Upper lobe of left lung (tissue), 6 donors: ENCODE measurements at places on chromosomes 3 and 15.

DNA sequence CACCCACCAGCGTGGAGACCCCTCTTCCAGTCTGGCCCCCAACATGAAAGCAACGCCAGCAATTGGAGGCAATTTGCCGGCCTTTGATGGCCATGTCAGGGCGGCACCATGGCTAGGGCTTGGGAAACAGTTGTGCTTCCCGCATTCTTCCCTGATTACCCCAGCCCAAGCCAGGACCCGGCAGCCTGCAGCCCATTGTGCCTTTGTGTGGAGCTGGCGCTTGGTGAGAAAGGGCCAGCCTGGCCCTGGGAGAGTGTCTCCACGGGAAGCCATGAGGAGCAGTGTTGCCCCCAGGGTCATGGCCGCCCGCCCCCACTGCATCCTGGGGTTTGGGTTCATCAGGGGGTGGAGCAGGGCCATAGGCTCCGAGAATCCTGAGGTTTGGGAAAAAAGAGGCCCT lies 66.0 kb downstream of the DNAJB8 start:
- peak; percentile 45 for DNase-seq

DNA sequence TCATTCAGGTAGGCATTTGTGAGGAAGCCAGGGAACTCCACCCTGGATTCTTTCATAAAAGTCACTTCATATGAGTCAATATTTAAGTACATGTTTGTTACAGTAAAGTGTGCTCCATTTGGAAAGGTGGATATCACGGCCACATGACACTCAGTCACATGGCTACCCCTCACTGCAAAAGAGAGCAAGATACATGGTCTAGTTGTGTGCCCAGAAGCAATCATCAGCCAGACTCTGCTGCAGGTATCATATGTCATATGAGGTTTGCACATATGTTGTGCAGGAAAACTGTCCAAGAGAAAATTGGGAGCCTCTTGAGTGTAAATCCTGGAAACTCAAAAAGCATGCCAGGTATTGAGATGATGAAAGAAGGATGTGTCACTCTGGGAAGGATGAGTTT lies 55.0 kb upstream of the NMNAT3 start:
- DNase-seq = no peak

DNA sequence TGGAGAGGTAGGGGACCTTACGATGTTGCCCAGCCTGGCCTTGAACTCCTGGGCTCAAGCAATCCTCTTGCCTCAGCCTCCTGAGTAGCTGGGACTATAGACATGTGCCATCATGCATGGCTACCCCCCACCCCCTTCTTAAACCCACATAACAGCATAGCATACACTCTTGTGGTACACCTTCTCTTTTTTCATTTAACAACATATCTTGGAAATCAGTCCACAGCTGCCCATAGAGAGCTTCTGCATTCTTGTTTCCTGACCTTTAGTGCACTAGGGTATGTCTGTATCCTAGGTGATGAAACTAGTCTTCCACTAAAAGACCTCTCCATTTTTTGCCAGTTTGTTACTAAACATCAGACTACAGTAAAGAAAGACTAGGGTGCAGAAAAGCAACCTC lies 33.0 kb downstream of the SLC28A1 start:
- DNase-seq = no peak

- DNase-seq = no peak
Observed at GRCh38 chr3:113174801-113175485, 36.4 kb upstream of the BOC start.

- DNase-seq = no peak
Observed at GRCh38 chr3:17047894-17048293, 163.1 kb downstream of the PLCL2 start.

GRCh38 chr3:43180027-43180426 lies 74.1 kb upstream of the POMGNT2 start:
- peak; percentile 56 for DNase-seq

DNA sequence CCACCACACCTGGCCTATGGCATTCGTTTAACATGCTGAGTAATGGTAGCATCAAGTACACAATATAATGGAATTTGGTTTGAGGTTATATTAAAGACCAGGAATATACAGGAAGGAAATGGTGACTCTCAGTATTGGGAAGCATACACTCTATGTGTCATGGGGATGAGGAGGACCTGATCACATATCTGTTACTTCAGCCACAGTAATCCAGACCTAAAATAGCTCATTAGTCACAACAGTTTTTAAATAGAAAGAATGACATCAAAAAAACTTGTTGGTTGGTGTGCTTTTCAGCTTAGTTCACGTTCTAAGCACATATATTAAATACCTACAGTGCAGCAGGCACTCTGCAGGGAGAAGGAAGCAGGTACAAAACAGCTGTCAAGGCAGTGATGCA lies 52.5 kb upstream of the ATP2C1 start:
- DNase-seq = no peak

DNA sequence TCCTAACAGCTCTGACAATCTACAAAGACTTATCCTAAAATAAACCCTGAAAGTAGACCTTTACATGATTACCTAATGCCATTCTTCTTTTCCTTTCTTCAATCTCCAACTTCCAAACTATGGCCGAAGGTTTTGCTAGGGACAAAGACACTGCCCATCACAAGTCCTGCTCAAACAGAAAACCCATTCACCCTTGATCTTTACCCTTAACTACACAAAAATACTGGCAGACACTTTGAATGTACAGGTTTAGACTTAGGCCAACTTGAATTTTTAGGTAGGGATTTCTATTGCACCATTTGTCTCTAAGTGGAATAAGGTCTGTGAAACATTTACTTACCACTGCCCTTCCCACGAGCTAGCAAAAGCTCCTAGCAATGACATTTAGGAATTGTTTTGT lies 64.6 kb downstream of the TMEM212 start:
- no peak for DNase-seq

DNA sequence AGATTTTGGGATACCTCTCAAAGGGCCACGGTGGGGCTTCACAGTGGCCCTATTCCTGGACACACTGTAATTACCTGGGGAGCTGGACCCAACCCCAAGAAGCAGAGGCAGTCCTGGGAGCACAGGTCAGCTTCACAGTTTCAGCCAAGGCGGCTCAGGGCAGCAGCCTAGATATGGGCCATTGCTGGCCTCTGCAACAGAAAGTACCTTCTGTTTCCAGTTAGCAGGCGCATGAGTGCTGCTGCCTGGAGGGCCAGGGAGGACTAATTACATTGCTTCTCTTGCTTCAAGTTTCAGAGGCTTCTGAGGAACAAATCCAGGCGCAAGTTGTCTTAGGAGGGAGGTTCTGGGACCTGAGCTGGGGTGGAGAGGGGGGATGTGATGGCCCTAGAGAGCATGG lies 13.5 kb upstream of the DUSP7 start:
- DNase-seq = no peak

DNA sequence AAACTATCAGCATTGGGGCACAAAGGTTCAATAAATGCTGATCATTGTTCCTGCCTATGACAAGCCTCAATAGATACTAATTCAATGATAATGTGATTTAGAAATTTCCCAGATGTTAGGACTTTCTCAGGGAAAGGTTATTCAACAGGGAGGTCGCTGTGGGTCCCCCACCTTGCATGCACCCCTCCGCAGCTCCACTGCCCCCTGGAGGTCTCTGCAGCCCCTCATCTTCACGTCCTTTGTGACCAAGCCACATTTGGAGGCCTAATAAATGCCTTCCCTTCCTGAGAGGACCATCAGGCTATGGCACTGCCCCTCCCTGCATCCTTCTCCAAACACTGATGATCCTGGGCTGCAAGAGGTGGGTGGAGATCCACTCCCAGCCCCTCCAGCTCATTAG lies 50.2 kb downstream of the NOX5 start:
- DNase-seq = no peak

DNA sequence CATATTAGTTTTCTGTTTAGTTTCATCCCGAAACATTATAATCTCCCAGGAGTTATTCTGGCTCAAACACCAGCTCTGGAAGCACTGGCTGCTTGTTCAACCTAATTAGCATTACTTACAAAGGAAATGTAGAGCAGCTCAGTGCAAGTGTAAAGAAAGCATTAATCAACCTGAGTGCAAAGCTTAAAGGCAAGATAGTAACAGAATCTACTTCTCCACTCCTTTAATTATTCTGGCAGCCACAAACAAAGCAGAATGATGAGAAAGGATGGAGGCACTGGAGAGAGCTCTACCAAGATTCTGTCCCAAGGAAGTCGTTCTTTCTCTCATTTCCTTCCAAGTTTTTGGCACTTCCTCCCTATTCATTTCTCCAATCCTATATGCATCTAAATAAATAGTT lies 1384.0 kb downstream of the ZPLD1 start:
- no peak for DNase-seq

DNA sequence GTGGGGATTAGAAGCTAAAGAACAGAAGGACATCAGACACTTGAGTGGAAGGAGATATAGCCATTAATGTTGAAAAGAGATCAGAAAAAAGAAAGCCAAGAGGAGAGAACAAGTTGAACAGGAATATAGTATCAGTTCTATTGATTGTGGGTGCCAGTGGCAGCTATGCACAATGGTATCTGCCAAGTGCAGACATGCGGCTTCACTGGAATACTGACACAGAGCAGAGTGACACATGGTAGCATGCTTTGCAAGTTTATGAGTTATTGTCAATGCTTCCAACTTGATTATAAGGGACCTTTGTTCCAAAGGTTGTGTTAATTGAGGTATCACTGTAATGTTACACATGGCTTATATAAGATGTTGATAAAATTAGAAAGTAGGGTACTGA lies 42.0 kb upstream of the TP63 start:
- no peak for DNase-seq

GRCh38 chr15:77519540-77519939 lies 98.9 kb downstream of the HMG20A start:
- no peak for DNase-seq

GRCh38 chr15:52856286-52856685 lies 66.2 kb upstream of the ONECUT1 start:
- no peak for DNase-seq

- no peak for DNase-seq
Observed at GRCh38 chr3:99418209-99418635, 220.2 kb upstream of the COL8A1 start.

- DNase-seq = no peak
Observed at GRCh38 chr15:82804575-82804949, 1.3 kb downstream of the FSD2 start.

- no peak for DNase-seq
Observed at GRCh38 chr15:39788108-39788507, 5.5 kb upstream of the FSIP1 start.

- no peak for DNase-seq
Observed at GRCh38 chr3:157626817-157627216, 123.6 kb upstream of the VEPH1 start.

- no peak for DNase-seq
Observed at GRCh38 chr15:51878446-51879386, 49.3 kb downstream of the TMOD3 start.

GRCh38 chr3:31906182-31906581 lies 74.9 kb downstream of the OSBPL10 start:
- no peak for DNase-seq

DNA sequence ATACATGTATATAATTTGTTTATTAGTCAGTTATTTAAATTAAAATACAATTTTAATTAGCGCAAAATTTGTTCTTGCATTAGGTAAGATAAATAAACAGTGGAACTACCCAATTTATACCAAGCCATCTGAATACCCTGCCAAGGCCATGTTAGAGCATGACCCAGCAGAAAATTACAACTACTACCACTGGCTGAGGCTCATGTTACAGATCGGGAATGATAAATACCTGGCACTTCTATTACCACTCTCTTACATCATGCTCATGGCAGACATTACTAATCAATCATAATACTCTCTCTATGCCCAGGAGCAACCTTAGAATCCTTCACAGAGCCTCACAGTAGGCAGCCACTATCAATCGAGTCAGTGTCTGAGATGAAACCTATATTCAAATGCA lies 21.2 kb upstream of the LMOD3 start:
- DNase-seq = no peak

- no peak for DNase-seq
Observed at GRCh38 chr3:65938676-65939075, 100.0 kb downstream of the MAGI1 start.

DNA sequence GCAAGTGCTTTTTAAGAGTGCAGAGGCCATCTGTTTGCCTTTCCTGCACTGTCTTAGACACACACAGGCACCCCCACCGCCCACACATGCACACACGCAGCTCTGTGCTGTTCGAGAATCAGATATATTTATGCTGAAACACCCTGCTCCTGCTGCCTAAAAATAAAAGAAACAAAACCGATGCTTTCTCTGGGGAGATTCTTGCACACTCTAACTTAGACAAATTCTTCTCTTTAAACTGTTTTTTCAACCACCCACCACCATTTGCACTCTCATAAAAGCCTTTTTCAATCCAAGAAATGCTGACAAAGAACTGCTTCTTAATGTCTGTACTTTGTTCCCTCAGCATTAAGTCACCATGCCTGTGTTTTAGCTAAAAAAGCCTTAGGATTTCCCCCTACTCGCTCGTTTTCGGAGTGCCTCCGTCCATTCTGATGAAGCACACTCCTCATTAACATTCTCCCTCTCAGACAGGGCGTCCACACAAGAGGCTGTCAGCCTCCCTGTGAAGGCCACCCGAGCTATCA lies 26.2 kb downstream of the SLC12A8 start:
- DNase-seq = no peak

- DNase-seq = no peak
Observed at GRCh38 chr3:88044411-88044810, 14.4 kb downstream of the CGGBP1 start.

GRCh38 chr3:45232521-45232920 lies 6.4 kb upstream of the TMEM158 start:
- DNase-seq = no peak

DNA sequence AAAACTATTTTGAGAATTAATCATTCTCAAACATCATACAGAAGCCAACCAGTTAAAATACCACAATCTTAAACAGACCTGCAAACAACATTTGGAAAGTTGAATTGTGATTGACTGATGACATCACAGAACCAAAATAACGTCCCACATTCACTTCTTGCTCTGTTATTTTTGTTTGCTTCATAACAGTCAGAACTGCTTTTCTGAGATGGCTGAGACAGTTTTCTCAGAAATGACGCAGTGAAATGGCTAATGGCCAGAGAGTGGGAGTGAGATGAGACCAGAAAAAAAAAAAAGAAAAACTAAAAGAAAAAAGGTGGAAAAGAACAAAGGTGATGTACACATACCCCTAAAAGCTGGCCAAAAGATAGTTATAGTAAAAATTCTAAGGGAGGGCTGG lies 1061.2 kb downstream of the FHIT start:
- no peak for DNase-seq

DNA sequence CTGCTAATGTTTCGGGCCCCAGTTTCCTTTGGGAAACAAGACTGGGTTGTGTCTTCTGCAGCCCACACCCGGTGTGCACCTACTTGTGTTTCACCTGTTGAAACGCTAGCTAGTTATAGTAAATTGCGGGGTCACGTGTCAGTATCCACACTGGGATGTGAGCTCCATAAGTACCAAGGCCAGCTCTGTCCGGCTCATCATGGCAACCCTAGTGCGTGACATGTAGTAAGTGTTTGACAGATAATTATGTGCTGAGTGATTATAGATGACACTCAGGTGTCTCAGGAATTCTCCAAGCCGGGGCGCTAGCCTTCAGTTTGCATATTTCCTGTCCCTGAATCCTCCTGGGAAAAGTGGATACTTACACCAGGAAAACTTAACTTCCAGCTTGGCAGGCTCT lies 12.8 kb downstream of the APOD start:
- no peak for DNase-seq

- no peak for DNase-seq
Observed at GRCh38 chr3:33061782-33062181, 35.2 kb downstream of the GLB1 start.
